Right renal pelvis (tissue), 4 donors: ENCODE measurements at places on chromosomes 3 and 15. TPM values are rescaled to one million over a fixed set of nuclear protein-coding genes. Genes with fewer than 3 reads are reported as not detected.

Gene ZNF710
- 23.0 TPM for polyA plus RNA-seq

Gene FBXW12
- 0.36 TPM for polyA plus RNA-seq

Gene ACOX2
- 39.8 TPM for polyA plus RNA-seq

DNA sequence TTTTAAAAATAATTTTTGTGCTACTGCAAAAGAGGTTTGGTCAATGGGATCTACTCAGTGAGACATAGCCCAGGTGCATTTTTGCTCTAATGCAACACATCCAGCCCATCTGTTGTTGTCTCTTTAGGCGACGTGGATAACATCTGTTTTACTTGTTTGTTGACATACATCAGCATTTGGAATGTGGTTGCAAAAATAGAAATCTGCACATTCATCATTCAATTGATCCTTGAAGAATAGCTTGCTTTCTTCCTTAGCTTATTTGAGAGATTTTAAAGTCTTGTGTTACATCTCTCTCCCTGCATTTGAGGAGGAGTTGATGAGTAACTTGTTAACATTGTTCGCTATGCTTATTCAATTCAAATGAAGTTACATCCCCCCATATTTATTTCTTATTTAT is 1202.3 kb downstream of the NSUN3 start:
- no peak for DNase-seq

DNA sequence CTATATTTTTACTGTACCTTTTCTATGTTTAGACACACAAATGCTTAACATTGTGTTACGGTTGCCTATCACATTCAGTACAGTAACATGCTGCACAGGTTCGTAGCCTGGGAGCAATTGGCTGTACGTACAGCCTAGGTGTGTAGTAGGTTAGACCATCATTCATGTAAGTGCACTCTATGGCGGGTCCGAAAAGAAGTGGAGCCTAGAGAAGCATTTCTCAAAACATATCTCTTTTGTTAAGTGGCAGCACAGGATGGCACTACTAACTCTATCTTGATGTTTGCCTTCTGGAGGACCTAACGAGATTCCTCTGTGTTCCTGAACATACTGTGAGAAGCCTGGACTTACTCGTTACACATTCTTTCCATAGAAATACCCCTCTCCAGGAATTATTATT is 132.3 kb upstream of the ADPGK start:
- no peak for DNase-seq
